CD4-positive, alpha-beta T cell (primary cell): ENCODE measurements at places on chromosomes 1 and 21.

DNA sequence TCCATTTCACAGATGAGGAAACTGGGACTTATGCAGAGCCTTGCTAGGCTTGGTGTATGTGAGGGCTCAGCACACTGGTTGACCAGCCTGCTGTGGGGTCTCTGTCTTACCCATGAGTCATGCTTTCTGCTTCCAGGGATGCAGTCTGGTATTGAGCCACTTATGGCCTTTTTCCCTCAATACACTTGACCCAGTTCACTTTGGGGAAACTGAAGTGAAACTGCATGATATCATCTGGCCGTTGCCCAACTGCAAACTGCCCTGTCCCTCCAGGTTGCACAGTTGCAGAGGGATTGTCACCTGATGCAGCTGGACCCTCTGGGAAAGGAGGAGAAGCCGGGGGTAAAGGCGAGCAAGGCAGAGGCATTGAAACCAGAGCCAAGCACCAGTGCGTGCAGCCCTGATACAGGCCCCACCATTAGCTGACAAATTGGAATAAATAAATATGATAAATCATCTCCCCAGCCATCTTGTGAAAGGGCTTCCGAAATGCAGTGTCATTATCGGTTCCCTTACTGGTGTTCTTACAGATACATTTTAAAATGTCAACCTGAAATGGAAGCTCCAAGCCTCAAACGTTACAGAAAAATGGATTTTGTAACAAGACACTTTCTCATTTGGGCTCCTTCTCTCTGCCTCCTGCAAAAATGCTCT, 39.3 kb upstream of the DUSP10 start:
- no peak for DNase-seq

GRCh38 chr1:172834609-172835008, 175.7 kb downstream of the FASLG start:
- DNase-seq = no peak

- no peak for DNase-seq
Observed at GRCh38 chr1:23793018-23793781, 2.3 kb downstream of the LYPLA2 start.

- peak; percentile 38 for DNase-seq
Observed at GRCh38 chr1:153985341-153985912, 712 bp downstream of the RAB13 start.

DNA sequence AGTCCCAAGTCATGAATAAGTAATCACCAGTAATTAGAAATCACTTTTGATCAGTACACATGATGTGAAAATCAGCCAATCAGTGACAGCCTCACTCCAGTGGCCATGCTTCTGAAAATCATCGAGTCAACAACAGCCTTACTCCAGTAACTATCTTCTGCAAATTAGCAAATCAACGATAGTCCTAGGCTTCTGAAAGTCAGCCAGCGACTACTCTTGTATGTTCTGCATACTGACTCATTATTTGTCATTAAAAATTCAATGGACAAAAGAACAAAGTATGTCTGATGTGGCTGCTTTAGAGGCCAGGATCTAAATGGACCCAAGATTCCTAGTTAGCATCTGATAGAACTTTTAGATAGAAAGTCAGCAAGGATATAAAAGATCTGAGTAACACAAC, 102.5 kb downstream of the GPR52 start:
- no peak for DNase-seq

GRCh38 chr1:79197421-79197820, 190.9 kb upstream of the ADGRL4 start:
- no peak for DNase-seq

DNA sequence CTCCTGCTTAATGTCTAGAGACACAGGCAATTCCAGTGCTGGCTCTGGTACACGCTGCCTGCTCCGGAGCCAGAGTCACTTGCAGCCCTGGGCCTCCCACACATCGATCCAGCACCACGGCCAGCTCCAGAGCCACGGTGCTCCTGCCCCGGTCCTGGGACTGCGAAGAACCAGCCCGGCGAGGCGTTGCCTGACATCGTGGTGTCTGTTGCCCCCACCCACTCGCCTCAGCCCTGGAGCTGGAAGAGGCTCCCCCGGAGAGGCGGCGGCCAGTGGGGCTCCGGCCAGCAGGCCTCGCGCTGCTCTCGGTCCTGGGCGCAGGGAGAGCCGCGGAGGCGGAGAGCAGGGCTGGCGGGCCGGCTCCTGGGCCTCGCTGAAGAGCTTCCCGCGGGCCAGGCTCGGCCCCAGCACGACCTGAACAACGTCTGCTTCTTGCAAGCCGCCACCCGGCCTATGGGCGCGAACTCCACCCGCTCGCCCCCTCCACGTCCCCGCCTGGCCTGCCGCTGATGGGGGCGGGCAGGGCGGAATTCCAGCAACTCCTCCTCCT, 364.8 kb downstream of the CEP170 start:
- DNase-seq = no peak

DNA sequence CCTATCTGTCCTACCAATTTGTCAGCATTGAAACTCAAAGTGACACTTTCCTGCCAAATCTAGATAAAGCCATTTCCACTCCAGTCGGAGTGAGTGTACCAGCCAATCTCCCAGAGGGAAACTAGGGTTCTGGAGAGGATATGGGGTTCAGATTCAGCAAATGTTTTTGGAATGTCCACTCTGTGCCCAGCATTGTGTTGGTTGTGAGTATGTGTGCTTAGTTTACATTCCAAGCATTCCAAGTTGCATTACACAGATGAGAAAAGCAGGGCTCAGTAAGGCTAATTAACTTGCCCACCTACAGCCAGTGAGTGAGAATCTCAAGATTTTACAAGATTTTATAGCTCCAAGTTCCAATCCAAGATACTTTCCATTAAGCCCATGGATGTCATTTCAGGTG, 26.4 kb upstream of the RGS16 start:
- DNase-seq = no peak

DNA sequence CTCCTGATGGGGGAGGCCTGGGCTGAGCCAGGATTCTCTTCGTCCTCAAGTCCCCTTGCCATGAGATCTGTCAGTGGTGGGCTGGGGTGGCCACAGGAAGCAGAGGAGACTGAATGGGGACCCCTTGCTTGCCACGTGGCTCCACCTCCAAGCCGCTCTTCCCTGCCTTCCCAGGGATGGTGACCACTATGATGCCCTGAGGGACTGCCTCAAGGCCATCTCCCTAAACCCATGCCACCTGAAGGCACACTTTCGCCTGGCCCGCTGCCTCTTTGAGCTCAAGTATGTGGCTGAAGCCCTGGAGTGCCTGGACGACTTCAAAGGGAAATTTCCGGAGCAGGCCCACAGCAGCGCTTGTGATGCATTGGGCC, 20.9 kb upstream of the TMEM222 start:
- no peak for DNase-seq

DNA sequence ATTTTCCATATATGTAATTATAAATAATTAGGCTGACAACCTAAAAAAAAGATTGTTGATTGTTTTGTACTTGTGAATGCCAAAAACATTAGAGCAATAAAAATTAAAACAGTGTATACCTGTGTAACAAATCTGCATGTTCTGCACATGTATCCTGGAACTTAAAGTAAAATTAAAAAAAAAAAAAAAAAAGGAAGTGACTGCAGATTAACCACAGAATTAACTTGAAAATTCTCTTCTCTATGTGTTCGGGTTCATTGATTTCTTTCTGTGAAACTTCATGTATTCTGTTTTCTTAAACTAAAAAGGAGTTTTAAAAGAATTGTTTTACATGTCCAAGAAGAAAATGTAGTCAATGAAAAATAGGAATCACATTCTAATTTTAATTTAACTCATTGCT, 95.7 kb downstream of the FASLG start:
- no peak for DNase-seq

- no peak for DNase-seq
Observed at GRCh38 chr1:224042557-224043118, 71.3 kb upstream of the FBXO28 start.

DNA sequence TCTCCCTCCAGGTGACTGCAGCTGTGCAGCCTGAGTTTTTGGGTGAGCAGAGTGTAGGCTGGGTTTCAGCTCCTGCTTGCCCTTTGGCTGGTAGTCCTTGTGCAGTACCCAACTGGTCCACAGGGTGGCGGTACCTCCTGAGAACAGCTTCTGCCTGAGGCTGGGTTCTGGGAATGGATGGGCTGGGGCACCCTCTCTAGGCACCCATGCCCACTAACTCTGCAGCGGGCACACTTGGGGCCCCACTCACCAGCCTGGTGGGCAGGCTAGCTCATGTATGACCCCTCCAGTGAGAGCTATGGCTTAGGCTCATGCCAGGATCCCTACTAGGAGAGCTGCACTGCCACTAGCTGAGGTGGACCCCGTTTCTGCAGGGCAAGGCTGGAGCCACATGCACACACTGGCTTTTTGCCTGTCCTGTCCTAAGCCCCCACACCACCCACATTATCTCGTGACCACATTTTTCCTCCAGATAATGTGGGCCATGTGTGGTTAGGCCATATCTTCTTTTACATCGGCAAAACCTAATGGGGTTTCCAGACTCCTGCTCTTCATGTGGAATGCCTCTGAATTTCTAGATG, 15.5 kb upstream of the GSTM4 start:
- peak; percentile 87 for DNase-seq

DNA sequence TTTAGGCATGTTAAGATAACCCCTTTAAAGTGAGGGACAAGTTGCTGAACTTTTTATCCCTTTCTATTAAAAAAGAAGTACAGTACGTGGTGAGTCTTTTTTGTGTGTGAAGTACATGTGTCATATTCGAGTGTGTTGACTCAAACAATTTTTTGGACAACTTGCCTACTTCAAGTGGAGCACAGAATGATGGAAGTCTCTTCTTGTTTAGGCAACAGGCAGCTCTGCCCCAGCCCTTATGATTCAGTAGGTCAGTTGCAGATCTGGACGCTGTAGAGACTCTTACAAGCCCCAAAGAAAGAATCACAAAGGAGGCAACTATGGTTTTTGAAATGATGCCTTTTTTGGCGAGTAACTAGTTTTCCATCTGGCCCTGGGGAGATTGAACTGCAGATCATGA, 14.4 kb upstream of the ZFP69B start:
- DNase-seq = no peak

- DNase-seq = no peak
Observed at GRCh38 chr1:89844241-89844807, 23.5 kb downstream of the LRRC8D start.

- DNase-seq = no peak
Observed at GRCh38 chr1:245458234-245458633, 303.4 kb downstream of the KIF26B start.

DNA sequence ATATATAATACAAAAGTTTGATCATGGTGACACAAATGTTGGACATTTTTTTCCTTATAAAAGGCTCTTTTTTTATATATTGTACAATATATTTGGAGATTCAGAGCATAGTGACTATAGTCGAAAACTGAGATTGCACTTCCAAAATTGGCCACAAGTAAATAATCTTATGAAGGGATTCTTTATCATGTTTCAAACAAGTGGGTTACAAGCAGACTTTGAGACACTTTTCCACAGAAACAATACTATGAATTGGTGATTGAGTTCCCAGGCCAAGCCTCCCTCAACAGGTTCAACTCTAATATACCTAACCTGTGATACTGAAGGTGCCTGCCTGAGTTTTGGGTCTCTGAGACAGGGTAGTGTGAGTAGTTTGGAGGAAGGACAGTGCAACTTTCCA, 13.8 kb downstream of the LEPR start:
- no peak for DNase-seq

DNA sequence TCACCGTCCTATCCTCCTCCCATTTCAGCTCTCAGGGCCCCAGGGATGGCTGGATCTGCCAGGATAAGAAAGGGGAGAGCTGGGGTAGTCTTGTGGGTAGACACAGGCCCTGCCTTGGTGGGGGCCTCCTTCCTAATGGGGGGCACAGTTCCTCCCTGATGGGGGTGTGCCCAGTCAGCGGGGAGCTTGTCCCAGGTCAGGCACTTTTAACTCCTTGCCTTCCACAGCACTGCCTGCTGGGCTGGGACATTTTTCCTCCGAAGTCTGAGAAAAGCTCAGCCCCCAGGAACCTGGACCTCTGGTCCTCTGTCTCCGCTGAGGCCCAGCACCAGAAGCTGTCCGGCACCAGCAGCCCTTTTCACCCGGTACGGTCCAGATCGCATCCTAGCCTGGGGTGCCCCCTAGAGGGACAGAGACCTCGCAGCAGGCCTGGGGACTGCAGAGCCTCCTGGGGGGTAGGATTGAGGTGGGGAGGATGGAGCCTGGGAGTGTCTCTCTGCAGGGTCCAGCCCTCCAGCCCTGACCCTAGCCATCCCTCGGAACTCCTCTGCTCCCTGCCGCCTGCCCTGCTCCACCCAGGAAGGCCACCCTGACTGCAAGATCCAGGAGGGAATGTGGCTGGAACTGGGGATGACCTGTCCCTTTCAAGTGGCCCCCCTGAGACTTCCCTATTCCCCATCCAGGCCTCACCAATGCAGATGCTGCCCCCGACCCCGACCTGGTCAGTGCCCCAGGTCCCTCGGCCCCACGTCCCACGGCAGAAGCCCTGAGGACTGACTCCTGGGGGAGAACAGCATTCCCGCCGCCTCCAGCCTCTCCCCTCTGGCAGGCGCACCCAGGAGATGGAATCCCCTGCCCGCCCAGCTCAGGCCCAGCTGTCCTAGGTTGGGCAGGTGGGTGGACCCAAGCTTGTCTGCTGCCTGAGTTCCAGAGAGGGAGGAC, 12.0 kb downstream of the MIIP start:
- DNase-seq = no peak

GRCh38 chr21:32312326-32312725, 13.7 kb downstream of the MRAP start:
- DNase-seq = no peak

DNA sequence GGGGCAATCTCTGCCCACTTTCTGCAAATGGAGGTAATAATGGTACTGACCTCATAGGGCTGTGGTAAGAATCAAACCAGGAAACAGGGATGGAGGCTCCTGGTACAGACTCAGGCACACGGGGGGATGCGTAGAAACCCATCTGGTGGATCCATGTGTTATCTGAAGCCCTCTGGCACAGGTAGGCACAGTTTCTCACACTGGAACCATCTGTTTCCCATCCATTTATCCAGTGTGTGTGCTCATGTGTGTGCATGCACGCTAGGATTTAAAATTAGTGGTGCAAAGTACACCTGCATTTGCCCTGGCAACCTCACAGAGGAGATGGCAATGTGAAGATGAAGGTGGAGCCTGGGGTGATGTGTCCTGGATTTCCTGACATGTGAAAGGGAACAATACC, 103.3 kb downstream of the RAVER2 start:
- DNase-seq = no peak

GRCh38 chr1:244022311-244022710, 28.8 kb upstream of the ZBTB18 start:
- no peak for DNase-seq

- DNase-seq = no peak
Observed at GRCh38 chr1:239893127-239893731, 198.5 kb upstream of the FMN2 start.

DNA sequence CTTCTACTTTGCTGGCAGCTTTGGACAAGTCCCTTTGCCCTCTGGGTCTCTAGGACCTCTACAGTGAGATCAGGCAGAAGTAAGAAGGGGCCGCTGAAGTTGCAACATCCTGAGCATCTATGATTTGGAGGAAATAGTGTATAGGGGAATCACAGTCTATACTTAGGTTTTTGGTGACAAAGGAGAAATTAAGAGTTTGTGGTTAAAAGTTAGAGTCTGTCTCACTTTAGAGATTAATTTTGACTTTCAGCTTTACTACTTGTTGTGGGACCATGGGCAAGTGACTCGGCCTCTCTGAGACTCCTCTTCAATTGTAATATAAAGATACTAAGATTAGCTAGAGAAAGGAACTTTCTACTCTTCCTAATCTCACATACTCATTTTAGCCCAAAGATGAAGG, 33.1 kb upstream of the LMX1A start:
- DNase-seq = no peak

- no peak for DNase-seq
Observed at GRCh38 chr1:179817056-179817455, 60.5 kb downstream of the TOR1AIP2 start.

GRCh38 chr1:6996371-6996770, 211.1 kb downstream of the CAMTA1 start:
- no peak for DNase-seq

- DNase-seq = peak; percentile 75
Observed at GRCh38 chr21:42337830-42338728, 12.7 kb downstream of the TFF2 start.
